NCI-H2227 treated with DMSO at 0.1 percent for 48 hours (cell line): ENCODE measurements at places on chromosomes 5 and 9.

DNA sequence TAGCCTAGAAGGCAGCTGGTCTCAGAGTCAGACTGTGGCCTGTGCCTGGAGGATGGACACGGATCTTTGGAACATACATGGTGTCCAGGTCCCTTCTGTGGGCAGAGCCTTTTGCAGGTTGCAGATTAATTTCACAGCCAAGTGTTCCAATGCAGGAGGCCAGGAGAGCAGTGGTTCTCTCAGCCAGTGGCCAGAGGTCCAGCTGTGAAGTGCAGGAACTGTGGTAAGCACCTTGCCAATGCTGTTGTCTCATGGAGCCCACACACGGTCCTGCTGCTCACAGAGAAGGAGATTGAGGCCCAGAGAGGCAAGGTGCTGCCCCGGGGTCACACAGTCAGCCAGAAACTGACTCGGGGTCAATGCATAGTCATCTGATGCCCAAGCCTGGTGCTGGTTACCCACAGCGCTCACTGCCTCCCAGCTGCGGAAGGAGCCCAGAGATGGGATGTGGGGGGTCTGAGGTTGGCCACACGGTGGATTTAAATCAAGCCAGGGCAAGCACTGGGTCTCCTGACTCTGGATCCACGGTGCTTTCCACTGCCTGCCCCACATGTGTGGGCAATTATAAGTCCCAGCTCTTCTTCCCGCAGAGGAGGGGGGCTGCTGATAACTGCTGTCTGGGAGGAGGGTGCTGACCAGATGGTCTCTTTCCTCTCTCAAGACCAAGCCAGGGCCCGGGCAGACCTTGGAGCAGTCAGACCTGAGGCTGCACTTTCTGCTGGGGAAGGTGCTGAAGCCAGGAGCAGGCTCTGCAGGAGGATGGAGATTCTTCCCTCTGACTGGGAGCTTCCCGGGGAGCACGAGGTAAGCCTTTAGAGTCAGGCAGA lies 2.8 kb downstream of the PDGFRB start:
- no peak for DNase-seq

GRCh38 chr5:25090854-25091253 lies 446.1 kb upstream of the CDH10 start:
- no peak for DNase-seq

DNA sequence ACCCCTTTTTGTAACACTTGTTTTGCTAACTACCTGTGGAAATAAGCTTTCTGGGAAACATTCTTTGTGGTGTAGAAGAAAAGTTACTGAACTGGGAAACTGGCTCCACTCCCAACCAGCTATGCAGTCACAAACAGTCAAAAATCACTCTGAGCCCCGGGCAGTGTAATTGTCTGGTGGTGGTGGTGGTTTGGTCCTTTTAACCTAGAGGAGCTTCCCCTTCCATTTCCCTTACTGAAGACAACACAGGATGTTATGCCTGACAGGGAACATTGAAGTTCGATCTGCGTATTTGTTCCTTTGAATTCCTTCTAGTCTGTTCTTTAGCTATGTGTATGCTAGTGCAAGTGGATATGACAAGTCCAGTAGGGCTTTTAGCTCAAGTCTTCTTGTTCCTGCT lies 56.8 kb upstream of the TBCA start:
- DNase-seq, result no peak

GRCh38 chr9:126146254-126147145 lies 180.1 kb upstream of the MVB12B start:
- no peak for DNase-seq

DNA sequence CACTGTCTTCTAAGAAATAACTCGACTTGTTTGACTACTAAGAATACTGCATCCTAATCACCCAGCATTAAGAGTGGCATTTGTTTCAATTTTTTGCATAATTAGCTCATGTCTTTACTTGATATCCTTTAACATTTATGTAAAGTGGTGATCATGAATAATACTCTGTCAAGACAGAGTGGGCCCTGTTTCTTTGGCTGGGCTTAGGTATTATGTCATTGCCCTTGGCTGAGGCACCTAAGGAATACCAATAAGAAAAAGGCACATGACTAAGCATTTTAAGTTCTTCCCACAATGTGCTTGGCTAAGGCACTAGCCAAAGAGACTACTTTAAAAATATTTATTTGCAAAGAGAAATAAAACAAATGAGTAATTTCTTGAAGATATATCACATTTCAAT lies 308.1 kb downstream of the CTNND2 start:
- no peak for DNase-seq
